ENCODE measurements at places on chromosomes 11 and 22.

DNA sequence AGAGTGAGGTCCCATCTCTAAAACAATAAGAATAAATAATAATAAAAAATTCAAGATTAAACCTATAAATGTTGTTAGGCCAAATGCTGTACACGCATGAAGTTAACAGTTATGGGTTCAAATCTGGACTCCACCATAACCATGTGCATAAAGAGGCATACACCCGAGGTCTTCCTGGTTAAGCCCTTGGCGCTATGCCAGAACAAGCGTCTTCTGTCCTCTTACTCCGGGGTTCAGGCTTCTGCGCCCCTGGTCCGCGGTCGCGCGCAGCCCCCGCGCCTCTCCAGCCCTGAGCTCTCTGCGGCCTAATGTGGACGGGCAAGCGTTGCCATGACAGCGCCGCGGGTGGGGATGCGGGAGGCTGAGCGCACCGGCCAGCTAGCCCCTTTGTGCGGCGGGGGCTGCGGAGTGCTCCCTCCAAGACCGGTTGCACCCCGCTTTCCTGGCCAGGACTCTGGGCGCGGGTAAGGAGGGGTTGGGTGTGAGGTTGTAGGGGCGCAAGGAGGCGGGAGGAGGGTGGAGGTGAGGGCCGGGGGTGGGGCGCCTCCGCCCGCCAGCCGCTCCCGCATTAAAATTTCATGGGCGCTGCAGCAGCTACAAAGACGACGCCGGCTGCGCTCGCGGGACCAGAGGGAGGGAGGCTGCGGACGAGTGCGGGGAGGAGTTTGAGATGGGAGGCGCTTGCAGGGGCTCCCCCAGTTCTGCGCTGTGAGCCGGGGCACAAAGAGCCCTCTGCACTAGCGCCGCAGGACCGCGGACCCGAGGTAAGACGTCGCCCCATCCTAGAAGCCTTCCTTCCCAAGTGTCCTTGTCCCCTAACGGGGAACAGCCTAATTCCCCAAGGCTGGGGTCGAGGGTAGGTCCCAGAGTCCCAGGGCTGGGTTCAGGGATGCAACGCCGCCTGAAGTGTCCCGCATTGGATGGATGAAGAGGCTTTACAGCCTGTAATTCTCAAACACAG lies at the start of gene MIAT:
Gene MIAT (plus strand): TSS at position 698 of the 961 bp plus-strand sequence.
- peaks cover 65% of the 10 kb centered on the region for H3K27me3 ChIP-seq
- DNase-seq, result no peak
- H3K36me3 ChIP-seq, result no peaks in the 10 kb centered on the region
- no peak within 1 kb of the TSS for H3K27ac ChIP-seq
- peak within 1 kb of the TSS; percentile 34 for H3K4me3 ChIP-seq

DNA sequence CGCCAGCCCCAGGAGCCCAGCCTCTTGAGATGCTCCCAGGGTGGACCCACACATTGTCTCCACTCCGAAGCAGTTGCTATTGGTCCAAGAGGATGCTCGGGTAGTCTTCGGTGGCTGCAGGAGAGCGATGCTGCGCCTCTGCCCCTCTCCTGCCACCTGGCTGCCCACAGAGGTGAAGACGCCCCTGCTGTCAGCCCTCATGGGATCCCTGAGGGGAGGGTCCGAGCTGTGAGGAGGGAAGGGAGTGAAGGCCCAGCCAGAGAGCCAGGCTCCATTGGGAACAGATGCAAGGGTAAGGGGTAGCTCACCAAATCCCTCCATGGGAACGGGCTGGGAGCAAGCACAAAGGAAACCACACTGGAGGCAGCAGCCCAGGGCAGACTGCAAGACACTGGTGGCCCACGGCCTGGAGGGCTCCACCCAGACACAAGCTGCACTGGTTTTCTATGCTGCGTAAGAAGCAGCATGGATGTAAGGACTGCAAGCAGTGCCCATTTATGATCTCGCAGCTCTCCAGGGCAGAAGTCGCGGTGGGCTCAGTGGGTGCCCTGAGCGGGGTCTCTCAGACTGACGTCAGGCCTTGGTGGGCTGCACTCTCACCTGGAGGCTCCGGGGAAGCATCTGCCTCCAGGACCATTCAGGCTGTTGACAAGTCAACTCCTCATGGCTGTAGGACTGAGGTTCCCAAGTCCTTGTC lies 15.7 kb downstream of the TSPAN32 start:
- H3K27ac ChIP-seq, result no peak overlapping the region
- H3K4me1 ChIP-seq, result peaks cover 15% of the 10 kb centered on the region
- no peak overlapping the region for H3K4me3 ChIP-seq

- no peak overlapping the region for H3K27ac ChIP-seq
- no peak for DNase-seq
- H3K36me3 ChIP-seq, result no peaks in the 10 kb centered on the region
- no peak overlapping the region for H3K4me3 ChIP-seq
Observed at GRCh38 chr22:36638747-36639146, 64.8 kb downstream of the CACNG2 start.

DNA sequence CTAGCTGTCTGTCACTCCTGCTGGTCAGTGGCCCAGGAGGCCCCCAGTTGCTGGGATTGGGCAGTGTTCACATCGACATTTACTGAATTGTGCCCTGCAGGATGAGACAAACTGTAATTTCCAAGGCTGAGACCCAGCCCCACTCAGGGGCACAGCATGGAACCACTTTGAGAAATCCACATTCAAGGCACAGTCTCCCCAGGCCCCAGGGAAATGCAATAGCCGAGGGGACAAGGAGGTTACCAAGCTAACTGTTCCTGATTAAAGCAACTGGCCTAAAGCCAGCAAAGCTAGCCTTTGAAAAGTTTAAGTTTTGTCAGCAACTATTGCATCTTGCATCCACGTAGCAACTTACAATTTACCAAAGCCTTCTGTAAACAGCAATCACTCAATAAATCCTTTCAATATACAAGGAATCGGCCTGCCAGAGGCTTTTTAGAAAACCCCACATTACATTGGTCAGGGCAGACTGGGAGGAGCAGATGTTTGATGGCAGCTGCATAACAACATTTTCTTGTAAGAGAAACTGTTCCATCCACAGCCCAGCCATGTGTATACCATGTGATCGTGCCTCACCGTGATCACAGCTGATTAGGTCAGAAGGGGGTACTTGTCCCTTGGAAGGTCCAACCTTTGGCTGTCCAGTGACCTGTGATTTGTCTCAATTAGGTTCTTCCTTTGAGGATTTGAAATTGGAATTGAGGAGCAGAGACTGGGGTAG lies 103.9 kb downstream of the TENM4 start:
- no peak for DNase-seq
- no peak overlapping the region for H3K27ac ChIP-seq
- no peaks in the 10 kb centered on the region for H3K36me3 ChIP-seq
- peaks cover 2% of the 10 kb centered on the region for H3K4me1 ChIP-seq
- H3K4me3 ChIP-seq, result no peak overlapping the region
- H3K27me3 ChIP-seq, result no peaks in the 10 kb centered on the region
